ENCODE measurements at places on chromosomes 7 and 10.

- DNase-seq = peak; percentile 93
Observed at GRCh38 chr7:150368884-150369747, 494 bp downstream of the REPIN1 start.

DNA sequence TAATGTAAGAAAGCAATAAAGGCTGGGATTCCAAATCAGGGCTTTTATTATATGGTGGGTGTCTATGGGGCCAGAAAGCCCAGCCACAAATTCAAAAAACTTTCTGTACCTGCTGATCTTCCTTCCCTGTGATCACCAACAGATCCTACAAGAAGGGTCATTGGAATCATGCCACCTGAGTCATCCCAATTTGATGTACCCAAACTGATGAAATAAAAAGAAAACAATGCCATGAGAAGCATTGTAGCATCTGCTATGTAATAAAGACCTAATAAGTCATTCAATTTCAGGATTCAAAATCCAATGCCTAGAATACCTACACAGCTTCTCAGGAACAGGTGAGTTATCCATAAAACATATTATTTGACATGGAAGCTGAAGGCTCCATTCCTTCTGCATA, 228.8 kb downstream of the DKK1 start:
- no peak for DNase-seq

DNA sequence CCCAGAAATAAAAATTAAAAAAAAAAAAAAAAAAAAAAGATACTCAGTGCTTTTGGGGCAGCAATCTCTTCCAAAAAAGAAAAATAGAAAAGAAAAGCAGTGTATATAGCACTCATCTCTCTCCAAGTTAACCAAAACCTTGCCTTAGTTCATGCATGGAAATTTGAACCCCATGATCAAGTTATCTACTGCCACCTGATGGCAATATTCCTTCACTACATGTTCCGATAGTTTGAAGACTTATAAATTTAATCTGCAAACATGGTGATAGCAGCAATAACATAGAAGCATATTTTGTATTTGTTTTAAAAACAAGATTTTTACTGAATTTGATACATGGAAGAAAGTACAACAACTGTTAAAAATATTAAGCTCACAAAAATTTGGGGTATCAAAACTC, 48.6 kb upstream of the SLIT1 start:
- DNase-seq = no peak

GRCh38 chr7:137655804-137656203, 191.0 kb downstream of the DGKI start:
- no peak for DNase-seq

DNA sequence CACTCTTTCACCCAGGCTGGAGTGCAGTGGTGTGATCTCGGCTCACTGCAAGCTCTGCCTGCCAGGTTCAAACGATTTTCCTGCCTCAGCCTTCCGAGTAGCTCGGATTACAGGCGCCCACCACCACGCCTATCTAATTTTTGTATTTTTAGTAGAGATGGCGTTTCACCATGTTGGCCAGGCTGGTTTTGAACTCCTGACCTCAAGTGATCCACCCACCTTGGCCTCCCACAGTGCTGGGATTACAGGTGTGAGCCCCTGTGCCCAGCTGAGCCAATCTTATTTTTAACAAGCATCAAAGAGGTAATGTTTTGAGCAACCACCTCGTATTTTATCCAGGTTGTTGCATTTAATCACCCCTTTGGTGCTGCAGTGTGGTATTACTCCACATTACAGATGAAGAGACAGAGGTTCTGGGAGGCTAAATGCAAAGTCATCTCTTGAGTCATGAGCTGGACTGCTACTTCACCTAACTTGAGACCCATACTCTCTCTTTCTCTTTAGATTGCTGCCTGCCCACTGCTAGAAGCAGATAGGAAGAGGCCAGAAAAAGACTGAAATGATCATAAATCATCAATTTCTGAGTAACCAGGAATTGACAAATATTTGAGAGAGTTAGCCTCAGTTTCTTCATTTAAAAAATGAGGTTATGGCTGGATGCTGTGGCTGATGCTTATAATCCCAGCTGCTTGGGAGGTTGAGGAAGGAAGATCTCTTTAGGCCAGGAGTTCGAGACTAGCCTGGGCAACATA, 116.2 kb downstream of the CAMK1D start:
- DNase-seq = no peak

DNA sequence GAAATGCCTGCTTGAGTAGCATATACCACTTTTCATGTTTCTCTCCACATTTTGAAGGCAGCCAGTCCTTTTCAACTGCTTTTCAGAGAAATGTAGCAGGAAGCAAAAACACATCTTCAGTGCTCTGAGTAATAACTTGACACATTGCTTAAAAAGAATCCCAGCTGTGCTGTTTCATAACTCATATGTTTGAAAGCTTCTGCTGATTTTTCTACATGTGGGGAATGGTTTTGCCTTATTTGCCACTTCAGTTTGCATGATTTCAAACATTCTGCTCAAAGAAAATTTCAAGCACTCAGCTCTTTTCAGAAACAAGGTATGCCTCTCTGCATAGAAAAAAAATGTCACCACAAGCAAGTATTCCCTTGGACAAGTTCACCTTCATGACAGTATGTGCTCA, 732.8 kb downstream of the POM121L12 start:
- no peak for DNase-seq

- DNase-seq = peak; percentile 55
Observed at GRCh38 chr7:30133736-30134610, 813 bp upstream of the MTURN start.

- no peak for DNase-seq
Observed at GRCh38 chr7:42213093-42213492, 23.9 kb downstream of the GLI3 start.

- no peak for DNase-seq
Observed at GRCh38 chr7:152341039-152341913, 94.5 kb downstream of the KMT2C start.

DNA sequence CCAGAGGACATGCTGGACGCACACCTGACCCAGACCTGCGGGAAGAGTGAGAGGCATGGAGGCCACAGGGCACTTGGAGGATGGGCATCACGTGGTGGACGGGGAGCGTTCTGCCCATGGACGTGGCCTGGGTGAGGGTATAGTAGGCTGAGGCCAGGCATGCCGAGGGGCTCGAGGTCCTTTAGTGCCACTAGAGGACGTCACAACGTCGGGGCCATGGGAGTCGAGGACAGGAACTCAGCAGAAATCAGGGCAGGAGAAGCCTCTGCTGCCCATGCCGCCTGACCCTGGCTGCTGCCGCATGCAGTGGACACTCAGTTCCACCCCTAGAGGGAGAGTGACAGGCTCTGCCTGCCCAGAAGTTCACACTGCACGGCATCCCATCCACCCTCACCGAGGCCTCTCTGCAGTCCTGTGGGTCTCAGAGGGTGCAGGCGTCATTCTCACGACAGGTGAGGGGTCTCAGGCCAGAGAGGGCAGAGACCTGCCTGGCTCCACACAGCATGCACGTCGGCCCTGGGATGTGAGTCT, 198.7 kb downstream of the ADARB2 start:
- DNase-seq = no peak

DNA sequence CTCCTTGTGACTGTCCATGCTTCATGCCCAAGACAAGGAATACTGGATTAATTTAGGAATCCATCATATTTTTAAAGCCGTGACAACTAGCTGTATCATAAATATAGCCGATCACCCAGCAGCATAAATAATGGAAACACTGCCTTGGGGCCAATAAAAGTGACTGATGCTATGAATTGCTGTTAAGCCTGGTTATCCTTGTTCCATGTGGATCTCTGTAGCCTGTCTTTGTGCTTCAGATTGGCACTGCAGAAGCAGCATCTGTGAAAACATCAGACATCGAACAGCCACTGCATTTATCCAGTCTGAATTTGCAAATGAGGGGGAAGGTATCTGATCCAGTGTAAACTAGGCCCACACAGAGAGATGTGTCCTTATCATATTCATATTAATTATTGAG, 1181.8 kb downstream of the SORCS1 start:
- no peak for DNase-seq

GRCh38 chr10:597976-598375, 91.5 kb downstream of the DIP2C start:
- DNase-seq = no peak

DNA sequence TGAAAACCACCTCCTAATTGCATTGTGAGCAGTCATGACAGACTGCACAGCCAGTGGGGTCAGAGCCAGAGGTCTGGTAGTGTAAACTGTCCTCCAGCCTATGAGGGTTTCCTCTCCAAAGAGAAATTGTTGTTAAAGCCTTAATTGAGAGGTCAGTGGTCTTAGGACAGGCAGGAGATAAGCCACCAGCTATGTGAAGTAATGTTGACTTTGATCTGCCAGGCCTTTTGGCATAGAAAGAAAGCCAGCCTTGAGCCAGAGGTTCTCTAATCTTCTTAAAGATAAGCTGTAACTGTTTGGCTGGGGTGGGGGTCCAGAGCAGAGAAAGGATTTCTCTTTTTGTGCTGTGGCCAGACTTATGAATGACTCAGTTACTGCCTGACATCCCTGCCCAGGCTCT, 248.4 kb downstream of the WDR11 start:
- no peak for DNase-seq

GRCh38 chr10:126455766-126456405, 67.6 kb upstream of the ADAM12 start:
- peak; percentile 84 for DNase-seq

GRCh38 chr7:33562996-33563395, 342.3 kb upstream of the BMPER start:
- no peak for DNase-seq

DNA sequence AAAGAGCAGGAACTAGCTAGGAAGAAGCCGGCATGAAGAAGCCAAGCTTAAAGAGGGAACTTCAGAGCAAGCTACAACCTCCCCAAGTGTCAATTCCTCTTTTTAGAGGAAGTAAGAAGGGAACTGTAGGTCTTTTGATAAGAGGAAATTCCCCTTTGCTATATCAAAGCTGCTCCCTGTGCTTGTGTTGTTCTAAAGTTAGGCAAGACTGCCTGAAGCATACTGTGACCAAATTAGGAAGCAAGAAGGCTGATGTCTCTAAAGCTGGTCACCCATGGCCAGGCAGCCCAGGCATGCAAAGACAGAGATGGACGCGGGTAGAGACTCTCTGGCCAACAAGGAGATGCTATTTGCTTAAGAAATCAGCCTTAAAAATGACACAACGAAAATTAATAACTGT, 87.9 kb downstream of the RNF216 start:
- no peak for DNase-seq

DNA sequence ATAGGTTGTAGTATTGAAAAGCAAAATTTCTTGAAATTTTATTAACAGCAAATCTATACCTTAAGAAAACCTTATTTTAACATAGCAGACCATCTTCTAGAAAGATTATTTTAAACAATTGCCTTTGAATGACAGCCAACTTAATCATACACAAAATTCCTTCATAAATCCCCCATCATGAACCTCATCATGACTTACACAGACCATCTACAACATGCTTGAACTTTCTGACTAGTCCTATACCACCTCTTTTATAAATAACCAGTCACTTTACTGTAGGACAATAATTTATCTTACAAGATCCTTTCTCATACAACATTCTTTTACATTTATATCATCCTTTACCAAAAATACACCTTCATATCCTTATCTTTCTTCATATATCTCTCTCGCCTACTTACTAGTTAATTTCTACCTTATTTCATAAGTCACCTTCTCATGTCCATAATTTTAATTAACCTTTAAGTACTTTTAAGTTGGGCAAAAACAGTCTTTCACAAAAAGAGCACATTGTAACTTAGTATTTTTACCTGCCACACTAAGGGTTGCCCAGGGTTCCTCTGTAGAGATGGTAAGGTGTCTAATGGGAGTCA, 16.6 kb upstream of the PTN start:
- no peak for DNase-seq

GRCh38 chr10:15346440-15347141, 24.5 kb downstream of the FAM171A1 start:
- DNase-seq = no peak

- no peak for DNase-seq
Observed at GRCh38 chr10:69057951-69058297, 30.0 kb upstream of the SRGN start.

DNA sequence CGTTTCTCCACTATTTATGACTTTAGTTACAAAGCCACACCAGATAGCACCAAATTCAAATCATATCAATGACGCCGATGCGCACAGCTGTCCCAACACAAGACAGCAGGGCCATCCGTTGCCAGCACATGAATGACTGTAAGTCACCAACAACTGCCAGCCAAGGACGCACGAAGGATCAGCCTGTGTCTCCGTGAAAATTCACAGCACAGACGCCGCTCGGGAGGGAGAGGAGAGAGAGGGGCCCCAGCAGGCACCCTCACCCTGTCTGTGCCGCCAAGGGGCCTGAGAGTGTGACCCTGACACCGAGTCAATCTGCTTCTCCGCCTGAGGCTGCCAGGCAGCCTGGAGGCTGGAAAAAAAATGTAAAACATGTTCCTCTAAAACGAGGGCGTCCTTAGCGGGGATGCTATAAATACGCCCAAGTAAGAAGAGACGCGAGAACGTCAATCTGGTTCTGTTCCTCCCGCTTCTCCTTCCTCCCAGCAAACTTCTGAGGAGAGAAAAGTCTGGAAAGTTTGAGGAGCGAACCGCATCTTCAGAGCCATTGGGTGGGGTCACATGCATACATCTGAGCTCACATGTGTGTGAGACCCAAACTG, 111.2 kb downstream of the PTPRN2 start:
- DNase-seq = no peak

DNA sequence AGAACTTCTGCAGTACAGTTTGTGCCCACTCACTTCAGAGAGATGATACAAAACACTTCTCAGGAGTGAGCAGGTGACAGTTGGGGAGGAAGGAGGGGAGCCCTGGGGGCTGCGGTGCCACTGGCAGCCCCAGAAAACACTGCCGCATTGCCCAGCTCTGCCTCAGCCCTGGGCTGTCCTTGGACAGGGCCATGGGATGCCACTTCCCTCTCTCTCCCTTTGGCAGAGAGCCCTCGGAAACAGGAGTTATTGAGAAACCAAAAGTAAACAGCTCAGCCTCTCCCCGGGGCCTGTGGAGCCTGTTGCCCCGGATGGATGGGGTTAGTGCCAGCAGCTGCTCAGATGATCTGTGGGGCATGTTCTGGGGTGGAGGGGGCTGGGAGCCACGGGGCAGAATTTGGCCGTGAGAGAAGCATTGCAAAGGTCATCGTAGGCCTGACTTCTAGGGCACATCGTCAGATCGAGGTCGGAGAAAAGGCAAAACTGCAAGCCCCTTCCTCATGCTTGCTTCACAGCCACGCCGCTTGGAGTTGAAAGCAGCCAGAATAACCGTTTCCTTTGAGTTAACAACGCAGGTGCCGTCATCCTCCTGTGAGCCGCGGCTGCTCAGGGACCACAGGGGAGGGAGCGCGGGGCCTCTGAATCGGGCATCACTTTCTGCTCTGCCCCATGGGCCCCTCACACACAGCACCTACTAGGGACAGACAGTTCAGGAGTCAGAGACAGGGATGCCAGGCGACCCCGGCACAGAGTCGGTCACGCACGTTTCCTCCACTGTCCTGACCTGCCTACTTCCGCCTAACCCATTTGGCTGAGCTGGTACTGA, 256.4 kb downstream of the CAMK1D start:
- peak; percentile 93 for DNase-seq
